Dermis microvascular lymphatic vessel endothelial cell (primary cell): ENCODE measurements at places on chromosomes 6 and 20. TPM values are rescaled to one million over a fixed set of nuclear protein-coding genes. Genes with fewer than 3 reads are reported as not detected.

The SULF2 gene
- 72.9 and 220 TPM in 2 replicates for total RNA-seq

The ENPP1 gene
- 0.13 and 0.25 TPM in 2 replicates for total RNA-seq

The SLC25A27 gene
- total RNA-seq: 0.26 and 0.51 TPM in 2 replicates

The BPI gene
- not detected in 2 replicates for total RNA-seq

The KCNK5 gene
- total RNA-seq: not detected in 2 replicates

The IL17A gene
- not detected in 2 replicates for total RNA-seq
